Vagina (tissue), 2 donors: ENCODE measurements at places on chromosomes 16 and 17. TPM values are rescaled to one million over a fixed set of nuclear protein-coding genes. Genes with fewer than 3 reads are reported as not detected.

DNA sequence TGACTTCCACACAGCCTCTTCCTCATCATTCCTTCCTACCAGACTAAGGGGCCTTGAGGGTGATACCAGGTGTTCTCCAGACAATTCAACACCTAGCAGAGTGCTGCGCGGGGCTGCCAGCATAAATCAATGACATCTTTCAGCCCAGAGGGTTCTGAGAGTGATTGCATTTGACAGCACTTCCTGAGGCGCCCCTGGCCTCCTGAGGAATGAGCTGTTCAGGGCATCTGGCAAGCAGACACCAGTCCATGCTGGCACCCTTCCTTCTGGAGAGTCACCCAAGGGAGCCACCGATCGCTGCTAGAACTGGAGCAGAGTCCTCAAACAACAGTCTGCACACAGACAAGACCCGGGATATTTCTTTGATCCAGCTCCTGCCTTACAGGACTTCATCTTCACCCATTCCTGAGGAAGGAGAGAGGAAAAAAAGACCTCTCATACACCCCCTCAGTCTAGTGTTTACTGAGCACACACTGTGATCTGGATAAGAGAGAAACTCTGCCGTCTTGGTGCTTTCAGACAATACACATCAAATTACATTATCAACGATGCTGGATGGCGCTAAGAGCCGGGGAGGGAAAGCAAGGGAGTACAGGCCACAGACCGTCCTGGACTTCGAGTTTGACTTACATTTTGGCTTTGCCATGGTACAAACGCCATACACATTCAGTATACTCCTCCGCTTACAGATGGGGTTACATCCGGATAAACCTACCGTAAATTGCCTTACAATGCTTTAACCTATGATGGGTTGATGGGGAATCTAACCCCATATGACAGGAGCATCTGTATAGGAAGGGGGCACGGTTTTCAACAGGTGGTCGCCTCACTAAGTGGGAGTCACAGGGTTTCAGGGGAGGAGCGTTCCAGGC lies 23.0 kb downstream of the NPTX1 start:
- H3K27me3 ChIP-seq = no peaks in the 10 kb centered on the region
- H3K27ac ChIP-seq = peak overlapping the region; percentile 93
- no peak overlapping the region for H3K4me3 ChIP-seq
- no peaks in the 10 kb centered on the region for H3K36me3 ChIP-seq

- H3K4me1 ChIP-seq = no peaks in the 10 kb centered on the region
- H3K36me3 ChIP-seq = no peaks in the 10 kb centered on the region
- H3K4me3 ChIP-seq = no peak overlapping the region
- no peaks in the 10 kb centered on the region for H3K27me3 ChIP-seq
- peak overlapping the region; percentile 45 for H3K27ac ChIP-seq
Measured at GRCh38 chr16:23362460-23363317, 60.6 kb downstream of the SCNN1B start.

GRCh38 chr17:8894673-8895578 lies 27.5 kb upstream of the PIK3R6 start:
- H3K27ac ChIP-seq = no peak overlapping the region
- H3K4me3 ChIP-seq = peak overlapping the region; percentile 19
- H3K4me1 ChIP-seq = no peaks in the 10 kb centered on the region
- no peaks in the 10 kb centered on the region for H3K36me3 ChIP-seq

GRCh38 chr17:31834448-31834847 lies 24.6 kb downstream of the COPRS start:
- DNase-seq = no peak
- no peak overlapping the region for H3K4me3 ChIP-seq
- no peaks in the 10 kb centered on the region for H3K4me1 ChIP-seq
- no peaks in the 10 kb centered on the region for H3K27me3 ChIP-seq
- no peaks in the 10 kb centered on the region for H3K36me3 ChIP-seq

DNA sequence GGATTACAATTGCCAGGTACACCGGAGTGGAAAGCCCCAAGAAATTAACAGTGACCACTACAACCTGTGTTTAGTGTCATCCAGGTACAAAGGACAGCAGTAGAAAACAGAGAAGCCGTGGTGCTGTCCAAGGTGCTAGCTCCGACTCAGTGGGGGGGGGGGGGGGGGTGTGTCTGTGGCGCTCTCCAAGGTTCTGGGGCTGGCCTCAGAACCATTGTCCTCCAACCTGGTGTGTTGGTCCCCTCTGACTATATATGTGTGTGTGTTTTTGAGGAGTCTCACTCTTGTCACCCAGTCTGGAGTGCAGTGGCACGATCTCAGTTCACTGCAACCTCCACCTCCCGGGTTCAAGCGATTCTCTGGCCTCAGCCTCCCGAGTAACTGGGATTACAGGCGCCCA lies 5.8 kb upstream of the ZNF23 start:
- H3K4me1 ChIP-seq = no peaks in the 10 kb centered on the region
- H3K36me3 ChIP-seq = peaks cover 4% of the 10 kb centered on the region
- no peak overlapping the region for H3K27ac ChIP-seq
- H3K27me3 ChIP-seq = no peaks in the 10 kb centered on the region
- H3K4me3 ChIP-seq = no peak overlapping the region

DNA sequence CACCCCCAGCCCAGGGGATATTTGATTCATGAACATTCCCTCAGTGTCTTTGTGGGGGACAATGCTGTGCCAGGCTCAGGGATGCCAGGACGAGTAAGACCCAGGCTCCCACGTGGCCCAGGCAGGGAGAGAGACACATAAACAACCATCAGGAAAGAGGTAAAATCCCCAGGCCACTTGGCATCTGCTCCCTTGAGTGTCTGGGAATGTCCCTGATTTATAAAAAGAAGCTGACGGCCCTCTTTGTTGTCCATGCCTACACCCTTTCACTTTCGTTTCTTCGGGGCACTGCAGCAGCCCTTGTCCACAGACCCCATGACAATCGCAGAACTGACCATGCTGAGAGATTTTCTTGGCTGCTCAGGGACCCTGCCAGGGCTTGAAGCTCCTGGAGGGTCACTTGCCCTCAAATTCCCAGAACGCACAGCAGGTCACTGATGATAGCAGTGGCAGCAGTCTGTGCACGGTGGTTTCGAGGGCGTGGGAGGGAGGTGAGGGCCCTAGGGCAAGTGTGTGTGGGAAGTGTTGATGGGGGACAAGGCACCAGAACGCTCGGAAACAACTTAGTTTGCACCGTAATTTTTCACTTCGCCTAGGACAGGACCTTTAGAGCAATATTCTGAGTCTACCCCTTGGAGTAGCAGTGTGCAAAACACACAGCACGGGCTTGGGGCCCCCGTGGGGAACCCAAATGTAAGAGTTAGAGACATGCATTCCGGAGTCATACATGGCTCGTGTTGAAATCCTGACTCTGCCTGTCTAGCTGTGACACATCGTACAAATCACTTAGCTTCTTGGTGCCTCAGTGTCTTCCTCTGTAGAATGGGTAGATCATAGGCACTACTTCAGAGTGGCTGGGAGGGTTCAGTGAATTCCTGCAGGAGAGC lies 4.7 kb downstream of the NOD2 start:
- H3K4me1 ChIP-seq = peaks cover 46% of the 10 kb centered on the region
- no peaks in the 10 kb centered on the region for H3K27me3 ChIP-seq
- no peaks in the 10 kb centered on the region for H3K36me3 ChIP-seq
- DNase-seq = no peak
- H3K4me3 ChIP-seq = peak overlapping the region; percentile 47

- H3K36me3 ChIP-seq = no peaks in the 10 kb centered on the region
- DNase-seq = no peak
- H3K4me1 ChIP-seq = peaks cover 11% of the 10 kb centered on the region
- no peak overlapping the region for H3K4me3 ChIP-seq
- no peak overlapping the region for H3K27ac ChIP-seq
Measured at GRCh38 chr16:86862595-86863280, 284.4 kb downstream of the FOXL1 start.

DNA sequence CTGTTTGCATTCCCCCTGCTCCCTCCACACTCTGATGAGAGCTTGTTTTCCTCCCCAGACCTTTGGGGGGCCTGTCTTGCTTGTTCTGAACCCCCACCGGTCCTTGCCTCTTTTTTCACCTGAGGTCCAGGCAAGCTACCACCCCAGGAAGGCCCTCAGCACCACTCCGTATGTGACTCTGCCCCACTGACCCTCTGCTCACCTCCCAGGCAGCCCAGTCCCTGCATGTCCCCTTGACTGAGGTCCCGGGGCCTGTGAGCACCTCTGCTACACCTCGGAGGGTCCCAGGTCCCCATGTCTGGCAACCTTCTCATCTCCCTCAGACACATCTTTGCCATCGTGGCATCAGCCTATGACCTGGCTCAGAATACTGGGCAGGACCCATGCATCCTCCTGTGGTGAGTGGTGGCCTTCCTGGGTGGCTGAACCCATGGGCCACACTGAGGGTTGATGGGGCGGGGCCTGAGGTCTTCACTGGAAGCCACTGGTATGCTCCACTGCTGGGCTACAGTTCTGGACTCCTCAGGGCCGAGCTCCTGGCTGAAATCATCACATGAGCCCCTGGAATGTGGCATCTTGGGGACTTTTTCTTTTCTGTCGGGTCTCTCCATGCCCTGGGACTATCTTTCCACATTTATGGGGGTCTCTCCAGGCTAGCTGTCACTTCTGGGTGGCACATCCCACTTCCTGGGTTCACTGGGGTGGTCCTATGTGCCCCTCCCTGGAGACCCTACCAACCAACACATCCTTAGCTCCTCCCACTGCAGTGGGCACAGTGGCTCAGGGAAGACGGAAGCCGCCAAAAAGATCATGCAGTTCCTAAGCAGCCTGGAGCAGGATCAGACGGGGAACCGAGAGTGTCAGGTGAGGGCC lies 3.5 kb downstream of the MYO15B start:
- H3K36me3 ChIP-seq = no peaks in the 10 kb centered on the region
- no peak for DNase-seq
- no peaks in the 10 kb centered on the region for H3K27me3 ChIP-seq
- H3K27ac ChIP-seq = no peak overlapping the region

DNA sequence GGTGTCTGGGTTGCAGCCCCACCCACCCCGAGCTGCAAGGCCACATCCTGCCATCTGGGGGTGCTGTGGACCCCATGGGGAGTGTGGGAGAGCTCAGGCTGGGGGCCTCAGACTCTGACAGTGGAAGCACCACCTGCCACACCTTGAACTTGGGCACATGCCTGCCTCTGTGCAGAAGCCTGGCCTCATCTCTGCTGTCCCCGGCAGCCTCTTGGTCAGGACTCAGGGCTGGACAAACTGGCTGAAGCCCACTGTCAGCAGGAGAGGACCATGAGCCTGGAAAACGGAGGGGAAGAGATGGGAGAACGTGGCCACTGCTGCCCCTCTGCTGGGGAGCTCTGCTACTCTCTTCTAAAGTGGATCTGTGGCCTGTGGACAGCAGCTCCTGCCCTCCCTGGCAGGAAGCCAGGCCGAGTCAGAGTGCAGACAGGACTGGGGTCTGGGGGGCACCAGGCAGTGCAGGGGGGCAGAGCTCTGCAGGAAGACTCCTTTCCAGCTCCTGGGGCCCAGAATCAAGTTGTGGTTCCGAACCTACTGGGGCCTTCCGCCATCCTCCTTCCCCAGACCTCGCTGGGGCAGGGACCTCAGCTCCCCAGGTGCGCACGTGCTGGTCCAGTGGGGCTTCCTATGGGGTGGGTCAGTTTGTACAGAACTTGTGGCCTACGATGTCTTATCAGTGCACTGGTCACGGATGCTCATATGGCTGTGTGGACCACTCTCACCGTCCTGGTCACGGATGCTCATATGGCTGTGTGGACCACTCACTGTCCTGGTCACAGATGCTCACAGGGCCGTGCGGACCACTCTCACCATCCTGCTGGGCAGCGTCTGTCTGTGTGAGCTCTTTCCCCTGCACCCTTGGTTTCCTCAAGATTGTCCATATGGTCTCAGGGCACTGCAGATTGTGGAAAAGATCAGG lies 207.7 kb downstream of the LAT start:
- no peak overlapping the region for H3K4me3 ChIP-seq
- DNase-seq = peak; percentile 58
- peak overlapping the region; percentile 11 for H3K27ac ChIP-seq
- no peaks in the 10 kb centered on the region for H3K27me3 ChIP-seq
- no peaks in the 10 kb centered on the region for H3K4me1 ChIP-seq

DNA sequence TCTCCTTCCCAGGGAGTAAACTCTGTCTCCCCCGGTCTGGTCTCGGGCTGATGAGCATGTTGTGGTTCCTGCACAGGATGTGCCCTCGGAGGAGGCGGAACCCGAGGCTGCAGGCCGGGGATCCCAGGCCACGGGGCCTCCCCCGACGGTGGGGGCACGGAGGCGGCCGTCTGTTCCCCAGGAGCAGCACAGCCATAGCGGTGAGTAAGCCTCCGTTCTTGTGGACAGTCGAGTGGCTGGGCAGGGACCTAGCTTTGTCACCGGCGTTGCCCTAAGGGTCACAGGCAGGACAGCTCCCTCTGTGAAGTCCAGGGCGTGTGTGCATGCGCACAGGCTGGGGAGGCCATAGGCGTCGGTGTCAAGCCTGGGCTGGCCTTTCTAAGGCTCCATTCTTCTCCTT lies 3.5 kb downstream of the ZNF213 start:
- H3K36me3 ChIP-seq = no peaks in the 10 kb centered on the region
- H3K4me3 ChIP-seq = no peak overlapping the region
- peaks cover 20% of the 10 kb centered on the region for H3K4me1 ChIP-seq
- no peak for DNase-seq
- H3K27ac ChIP-seq = no peak overlapping the region

DNA sequence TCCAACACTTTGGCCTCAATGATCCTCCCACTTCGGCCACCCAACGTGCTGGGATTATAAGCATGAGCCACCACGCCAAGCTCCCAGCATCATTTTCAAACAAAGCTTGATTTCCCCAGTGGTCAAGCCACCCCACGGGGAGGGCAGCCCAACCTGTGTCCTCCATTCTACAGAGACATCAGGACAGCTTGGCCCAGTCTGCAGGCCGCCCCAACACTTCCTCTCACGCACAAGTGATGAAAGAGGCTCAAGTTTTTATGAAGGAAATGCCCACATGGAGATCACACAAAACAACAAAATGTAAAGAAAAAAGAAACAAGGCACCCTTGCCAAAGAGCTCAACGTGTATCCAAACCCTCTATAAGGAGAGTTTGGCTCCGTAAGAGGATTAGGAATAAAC lies 112.4 kb downstream of the XYLT1 start:
- H3K36me3 ChIP-seq = peaks cover 7% of the 10 kb centered on the region
- no peak overlapping the region for H3K27ac ChIP-seq
- no peak overlapping the region for H3K4me3 ChIP-seq
- H3K27me3 ChIP-seq = no peaks in the 10 kb centered on the region
- DNase-seq = no peak

Gene FNDC8
- not detected for total RNA-seq

Gene PPM1E
- total RNA-seq = 0.25 TPM

Gene RILP
- 7.1 TPM for total RNA-seq

Gene SLC5A10
- total RNA-seq = not detected

Gene DNASE1L2
- total RNA-seq = 0.74 TPM

Gene FOXL1
- total RNA-seq = 0.98 TPM
